ENCODE measurements at places on chromosomes 7 and 10.

DNA sequence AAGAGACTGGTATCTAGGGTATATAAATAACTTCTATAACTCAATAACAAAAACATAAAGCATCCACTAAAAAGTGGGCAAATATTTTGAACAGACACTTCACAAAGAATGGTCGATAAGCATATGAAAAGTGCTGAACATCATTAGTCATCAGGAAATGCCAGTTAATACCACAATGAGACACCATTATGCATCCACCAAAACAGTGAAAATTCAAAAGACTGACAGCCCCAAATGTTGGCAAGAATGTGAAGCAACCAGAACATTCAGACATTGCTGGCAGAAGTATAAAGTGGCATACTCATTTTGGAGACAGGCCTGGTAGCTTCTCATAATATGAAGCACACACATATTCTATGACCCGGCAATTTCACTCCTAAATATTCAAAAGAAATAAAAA lies 26.5 kb upstream of the GSAP start:
- DNase-seq, result no peak

GRCh38 chr10:11573497-11573896 lies 38.0 kb downstream of the USP6NL start:
- DNase-seq, result no peak

DNA sequence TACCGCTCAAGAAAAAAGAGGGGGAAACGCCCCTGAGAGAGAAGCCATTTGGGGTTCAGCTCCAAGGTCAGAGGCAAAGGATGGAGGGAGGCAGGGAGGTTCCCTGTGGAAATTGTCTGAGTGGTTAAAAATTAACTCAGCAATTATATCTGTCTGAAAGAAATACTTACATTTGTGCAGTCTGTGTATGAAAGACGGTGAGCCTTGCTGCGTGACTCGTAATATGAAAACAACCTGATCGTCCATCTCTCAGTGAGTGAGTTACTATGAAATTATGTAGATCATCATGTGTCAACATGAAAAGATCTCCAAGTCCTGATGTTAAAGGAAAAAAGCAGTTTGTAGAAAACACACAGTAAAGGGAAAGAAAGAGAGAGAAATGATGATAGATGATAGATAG lies 67.2 kb upstream of the FAM204A start:
- DNase-seq, result no peak

DNA sequence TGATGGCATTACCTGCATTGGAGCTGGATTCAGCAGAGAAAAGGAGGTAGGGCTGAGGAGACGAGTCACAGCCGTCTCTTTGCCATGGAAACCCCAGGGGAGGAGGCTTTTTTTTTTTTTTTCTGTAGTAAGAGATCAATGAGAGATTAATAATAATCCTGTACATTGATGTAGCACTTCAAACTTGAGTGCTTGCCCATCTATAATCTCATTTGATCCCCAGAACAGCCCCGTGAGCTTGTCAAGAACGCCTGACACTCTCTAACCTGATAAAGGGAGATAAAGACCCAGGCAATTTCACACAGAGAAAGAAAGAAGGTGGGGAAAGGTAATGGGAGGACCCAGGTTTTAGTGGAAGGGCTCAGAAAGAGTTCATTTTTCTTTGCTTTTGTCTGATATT lies 195.2 kb upstream of the FOXK1 start:
- DNase-seq, result no peak

- DNase-seq, result no peak
These were observed 53.4 kb upstream of the CYP2C18 start for GRCh38 chr10:94630017-94630688.

DNA sequence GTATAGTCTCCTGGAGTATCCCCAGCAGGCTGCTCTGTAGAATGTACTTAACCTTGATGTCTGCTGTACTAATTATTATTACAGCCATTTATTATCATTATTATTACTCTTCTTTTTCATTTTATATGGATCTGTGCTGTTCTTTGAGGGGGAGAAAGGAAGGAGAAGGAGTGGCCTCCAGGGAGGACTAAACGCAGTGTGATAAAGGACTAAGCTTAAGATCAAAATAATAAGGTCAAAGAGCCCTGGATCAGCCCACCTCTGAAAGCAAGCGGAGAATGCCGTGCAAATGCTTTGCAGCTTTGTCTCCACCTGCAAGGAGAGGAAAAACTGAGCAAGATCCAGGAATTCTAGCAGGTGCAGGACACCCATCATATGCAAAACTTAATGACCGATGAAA lies 65.3 kb downstream of the RELN start:
- no peak for DNase-seq

DNA sequence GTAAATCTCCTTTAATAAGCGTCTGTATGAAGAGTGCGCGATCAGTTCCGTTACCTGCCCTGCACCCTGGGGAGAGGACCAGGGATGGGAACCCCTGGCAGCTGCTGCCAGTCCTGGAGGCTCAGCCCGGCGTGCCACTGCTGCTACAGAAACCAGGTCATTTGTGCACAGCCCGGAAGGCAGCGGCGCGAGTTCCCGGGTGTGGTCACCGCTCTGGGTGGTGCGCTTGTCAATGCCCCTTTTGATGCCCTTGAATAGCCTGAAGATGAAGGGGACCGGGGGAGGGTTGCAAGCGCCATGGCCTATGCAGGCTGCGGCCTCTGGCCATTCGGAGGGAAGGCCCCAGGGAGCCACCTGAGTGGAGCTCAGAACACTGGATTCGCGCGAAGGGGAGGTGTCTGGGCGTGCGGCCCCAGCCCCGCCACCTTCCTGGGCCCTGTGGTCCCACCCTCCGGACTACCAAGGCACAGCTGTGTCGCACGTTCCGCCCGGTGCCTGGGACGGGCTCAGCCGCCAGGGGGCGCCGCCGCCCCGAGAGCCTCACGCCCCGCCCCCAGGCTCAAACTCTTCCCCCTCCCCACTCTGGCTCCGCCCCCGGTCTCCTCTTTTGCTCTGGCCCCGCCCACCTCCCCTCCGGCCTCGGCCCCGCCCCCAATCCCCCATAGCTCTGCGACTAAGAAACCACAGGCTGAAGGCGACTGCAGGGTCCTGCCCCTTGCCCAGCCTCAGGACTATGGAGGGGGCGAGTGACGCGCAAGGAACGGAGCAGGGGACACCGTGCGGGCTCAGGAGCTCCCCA lies 16.5 kb downstream of the AP5Z1 start:
- no peak for DNase-seq
